Left renal pelvis (tissue), 4 donors: ENCODE measurements at places on chromosomes 7 and 10.
A peak's percentile ranks its signal among the peaks of the same experiment; 100 is the strongest.

DNA sequence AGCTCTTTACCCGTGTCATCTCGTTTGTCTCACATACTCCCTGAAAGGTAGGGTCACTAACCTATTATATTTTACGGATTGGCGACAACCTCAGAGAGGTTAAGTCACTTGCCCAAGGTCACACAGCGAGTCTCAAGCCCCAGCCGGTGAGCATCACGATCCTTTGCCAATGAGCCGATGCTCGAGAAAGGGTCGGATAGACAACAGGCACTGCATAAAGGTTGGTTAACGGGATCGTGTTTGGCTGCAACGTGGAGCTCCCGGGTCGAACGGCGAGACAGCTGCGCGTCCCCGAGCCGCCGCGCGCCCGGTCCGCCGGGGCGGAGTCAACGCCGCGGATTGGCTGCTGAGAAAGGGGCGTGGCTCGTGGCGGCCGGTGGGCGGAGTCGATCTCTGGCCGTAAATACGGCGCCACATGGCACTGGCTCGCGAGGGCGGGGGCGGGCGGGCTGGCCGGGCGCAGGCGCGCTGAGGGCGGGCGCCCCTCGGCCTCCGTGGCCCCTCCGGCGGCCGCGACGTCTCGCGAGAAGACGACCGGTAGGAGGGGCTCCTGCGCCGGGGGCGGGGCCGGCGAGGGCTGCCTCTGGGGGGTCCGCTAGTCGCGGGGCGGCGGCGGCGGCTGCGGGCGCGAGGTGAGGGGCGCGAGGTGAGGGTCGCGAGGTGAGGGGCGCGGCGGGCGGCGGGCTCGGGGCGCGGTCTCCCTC, at the start of gene CHST12:
CHST12 (plus strand) TSS at position 598 of the 704 bp plus-strand sequence. CDS start 29,029 bp downstream, outside the sequence.
- DNase-seq, result peak; percentile 80

GRCh38 chr10:59227136-59227673, 50.8 kb downstream of the PHYHIPL start:
- no peak for DNase-seq

- DNase-seq, result no peak
Observed at GRCh38 chr7:54831644-54832095, 72.7 kb upstream of the SEC61G start.

DNA sequence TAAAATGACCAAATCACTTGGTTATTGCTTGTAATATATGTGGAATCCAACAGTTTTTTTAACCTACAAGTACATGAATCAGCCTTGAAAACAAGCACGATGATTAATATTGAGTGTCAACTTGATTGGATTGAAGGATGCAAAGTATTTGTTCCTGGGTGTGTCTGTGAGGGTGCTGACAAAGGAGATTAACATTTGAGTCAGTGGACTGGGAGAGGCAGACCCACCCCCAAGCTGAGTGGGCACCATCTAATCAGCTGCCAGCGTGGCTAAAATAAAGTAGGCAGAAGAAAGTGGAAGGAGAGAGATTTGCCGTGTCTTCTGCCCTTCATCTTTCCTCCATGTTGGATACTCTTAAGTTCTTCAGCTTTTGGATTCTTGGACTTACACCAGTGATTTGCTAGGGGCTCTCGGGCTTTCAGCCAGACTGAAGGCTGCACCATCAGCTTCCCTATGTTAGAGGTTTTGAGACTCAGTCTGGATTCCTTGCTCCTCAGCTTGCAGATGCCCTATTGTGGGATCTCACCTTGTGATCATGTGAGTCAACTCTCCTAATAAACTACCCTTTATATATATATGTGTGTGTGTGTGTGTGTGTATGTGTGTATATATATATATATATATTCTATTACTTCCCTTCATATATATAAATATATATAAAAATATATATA, 118.4 kb upstream of the WDR11 start:
- DNase-seq, result no peak

GRCh38 chr10:106213493-106213892, 951.0 kb downstream of the SORCS1 start:
- DNase-seq, result no peak

GRCh38 chr7:158567153-158567603, 20.4 kb downstream of the PTPRN2 start:
- DNase-seq, result no peak

DNA sequence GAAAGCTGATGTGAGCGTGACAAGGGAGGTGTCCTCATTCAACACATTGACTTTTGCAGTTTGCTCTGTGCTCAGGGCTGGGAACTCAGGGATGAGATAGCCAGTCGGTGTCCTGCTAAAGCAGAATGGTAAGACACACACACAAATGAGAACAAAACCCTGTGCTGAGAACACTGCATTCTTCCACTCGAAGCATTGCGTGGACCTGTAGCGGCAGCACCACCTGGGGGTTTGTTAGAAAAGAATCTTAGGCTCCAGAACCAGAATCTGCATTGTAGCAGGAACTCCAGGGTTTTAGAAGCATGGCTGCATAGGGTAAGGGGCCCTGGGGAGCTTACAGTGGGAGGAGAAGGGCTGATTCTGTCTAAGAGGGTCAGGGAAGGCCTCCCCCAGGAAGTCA, 21.5 kb upstream of the OGDHL start:
- DNase-seq, result no peak

GRCh38 chr10:132624847-132625471, 87.4 kb downstream of the INPP5A start:
- no peak for DNase-seq

- no peak for DNase-seq
Observed at GRCh38 chr10:25061711-25062449, 45.5 kb downstream of the THNSL1 start.

- no peak for DNase-seq
Observed at GRCh38 chr10:48478980-48479811, 125.7 kb downstream of the ARHGAP22 start.

DNA sequence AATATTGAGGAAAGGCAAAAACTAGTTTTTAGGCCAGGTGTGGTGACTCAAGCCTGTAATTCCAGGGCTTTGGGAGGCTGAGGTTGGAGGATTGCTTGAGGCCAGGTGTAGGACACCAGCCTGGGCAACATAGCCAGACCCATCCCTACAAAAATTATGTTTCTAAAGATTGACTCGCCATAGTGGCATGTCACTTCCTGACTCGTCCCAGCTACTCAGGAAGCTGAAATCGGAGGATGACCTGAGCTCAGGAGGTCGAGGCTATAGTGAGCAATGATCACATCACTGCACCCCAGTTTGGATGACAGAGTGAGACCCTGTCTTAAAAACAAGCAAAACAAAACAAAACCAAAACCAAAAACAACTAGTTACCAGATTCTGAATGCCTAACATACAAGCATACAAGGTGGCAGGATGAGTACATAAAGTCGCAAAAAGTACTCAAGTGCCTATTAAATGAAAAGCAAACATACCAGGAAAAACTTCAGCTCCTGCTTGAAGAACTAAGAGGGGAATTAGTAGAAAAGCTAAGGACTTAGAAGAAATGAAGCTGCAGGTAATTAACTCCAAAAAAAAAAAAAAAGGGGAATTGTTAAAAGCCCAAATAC, 14.1 kb downstream of the ZNF398 start:
- no peak for DNase-seq

GRCh38 chr7:25496476-25497368, 268.4 kb upstream of the NPVF start:
- no peak for DNase-seq

DNA sequence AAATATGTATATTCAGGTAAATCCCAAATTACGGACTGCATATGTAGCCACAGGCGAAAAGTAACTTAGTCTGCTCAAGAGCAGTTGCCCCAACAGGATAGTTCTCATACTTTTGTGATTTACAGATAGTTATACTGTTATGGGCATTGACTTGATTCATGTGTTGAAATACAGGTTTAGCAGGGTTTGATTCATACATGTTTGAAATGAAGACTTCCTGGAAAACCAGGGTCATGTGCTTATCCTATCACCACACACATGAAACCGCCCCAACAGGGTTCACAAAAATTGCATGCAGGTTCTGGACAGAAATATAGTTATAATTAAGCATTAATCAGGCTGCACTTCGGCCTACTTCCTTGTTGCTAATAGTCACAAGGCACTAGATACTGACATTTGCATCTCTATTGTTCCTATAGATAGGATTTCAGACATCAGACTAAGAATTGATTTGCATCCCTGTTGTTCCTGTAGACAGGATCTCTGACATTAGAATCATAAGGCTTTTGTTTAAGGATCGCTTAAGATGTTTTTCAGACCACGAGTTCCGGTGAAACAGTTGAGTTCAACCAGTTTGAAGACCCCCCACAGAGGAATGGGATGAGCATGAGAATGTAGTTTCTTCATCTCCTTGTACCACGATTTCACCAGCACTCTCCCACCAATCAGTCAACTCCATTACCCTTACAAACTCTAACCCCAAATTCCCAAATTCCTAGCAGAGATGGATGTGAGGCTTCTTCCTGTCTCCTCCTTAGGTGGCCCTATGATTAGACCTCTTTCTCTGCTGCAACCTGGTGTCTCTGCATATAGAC, 2.0 kb upstream of the ZNF398 start:
- no peak for DNase-seq

DNA sequence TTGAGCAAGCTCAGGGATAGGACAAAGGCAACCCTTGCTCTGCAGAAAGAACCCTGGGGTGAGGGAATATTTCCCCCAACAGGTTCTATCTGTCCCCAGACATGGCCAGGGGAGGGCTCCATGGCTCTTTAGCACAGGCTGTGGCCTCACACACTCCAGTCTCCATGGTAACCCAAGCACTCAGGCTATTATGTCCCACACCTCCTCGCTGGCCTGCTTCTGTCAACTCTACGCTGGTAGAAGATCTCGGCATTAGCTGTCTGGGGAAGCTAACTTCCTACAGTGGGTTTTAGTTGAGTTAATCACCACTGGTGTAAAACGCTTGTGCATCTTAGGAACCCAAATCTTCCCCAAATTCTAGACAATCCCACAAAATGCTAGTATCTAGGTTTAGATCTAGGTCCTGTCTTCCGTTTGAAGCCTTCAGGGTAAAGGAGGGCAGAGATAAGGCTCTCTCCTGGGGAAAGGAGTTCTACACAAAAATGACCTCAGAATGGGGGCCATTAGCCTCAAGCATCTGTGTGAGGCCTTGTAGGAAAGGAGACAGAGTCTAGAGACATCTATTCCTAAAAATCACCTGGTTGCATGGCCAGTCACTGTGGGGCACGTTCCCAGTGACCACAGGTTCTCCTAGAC, 36.7 kb upstream of the SLIT1 start:
- peak; percentile 32 for DNase-seq

DNA sequence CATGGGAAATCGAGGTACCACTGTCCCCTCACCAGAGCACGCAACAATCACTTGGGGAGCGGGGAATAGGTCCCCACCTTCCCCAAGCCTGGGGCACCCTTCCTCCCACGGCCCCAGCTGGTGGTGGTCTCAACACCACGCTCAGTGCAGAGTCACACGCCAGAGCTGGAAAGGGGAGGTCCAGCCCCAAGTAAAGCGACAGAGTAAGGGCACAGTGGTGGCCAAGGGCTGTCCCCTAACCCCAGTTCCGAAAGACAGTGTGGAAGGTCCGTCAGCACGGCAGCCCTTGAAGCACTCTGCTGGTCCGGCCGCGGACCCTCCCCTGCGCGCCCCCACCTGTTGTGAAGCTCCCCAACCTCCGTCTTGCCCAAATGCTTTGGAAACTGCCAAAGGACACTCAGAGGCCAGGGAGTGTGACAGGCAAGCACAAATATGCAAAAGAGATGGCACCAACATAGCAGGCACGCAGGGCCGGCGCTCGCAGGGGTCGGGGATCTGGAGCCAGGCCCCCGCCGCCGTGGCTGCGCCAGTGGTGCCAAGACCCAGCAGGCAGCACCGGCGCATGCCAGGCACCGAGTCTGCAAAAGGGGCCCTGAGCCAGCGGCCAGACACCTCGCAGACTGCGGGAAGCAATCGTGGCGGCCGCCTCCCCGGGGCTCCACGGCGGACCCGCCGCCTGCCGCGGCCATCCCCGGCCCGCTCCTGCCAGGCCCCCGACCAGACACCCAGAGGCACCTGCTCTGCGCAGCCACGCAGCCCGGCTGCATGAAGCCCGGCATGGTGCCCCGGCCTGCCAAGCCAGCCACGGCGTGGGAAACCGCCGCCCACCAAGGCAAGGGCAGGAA, 51.6 kb upstream of the SRRM3 start:
- DNase-seq, result no peak

DNA sequence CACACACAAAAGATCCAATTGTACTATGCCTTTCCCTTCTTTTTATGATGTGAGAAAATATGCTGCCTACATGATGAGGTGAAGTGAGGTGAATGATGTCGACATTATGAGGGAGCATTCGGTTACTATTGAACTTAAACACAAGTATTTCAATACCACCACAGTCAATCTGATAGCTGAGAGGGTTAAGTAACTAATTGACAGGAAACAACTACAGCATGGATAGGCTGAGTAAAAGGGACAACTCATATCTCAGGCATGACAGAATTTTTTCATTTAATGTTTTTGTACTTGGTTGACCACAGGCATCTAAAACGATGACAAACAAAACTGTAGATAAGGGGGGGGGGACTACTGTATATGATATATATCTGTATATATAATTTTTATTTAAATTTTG, 488.9 kb downstream of the SH2D4B start:
- no peak for DNase-seq

- no peak for DNase-seq
Observed at GRCh38 chr7:69764147-69764546, 165.9 kb downstream of the AUTS2 start.

- no peak for DNase-seq
Observed at GRCh38 chr7:78777829-78778228, 675.6 kb downstream of the MAGI2 start.

DNA sequence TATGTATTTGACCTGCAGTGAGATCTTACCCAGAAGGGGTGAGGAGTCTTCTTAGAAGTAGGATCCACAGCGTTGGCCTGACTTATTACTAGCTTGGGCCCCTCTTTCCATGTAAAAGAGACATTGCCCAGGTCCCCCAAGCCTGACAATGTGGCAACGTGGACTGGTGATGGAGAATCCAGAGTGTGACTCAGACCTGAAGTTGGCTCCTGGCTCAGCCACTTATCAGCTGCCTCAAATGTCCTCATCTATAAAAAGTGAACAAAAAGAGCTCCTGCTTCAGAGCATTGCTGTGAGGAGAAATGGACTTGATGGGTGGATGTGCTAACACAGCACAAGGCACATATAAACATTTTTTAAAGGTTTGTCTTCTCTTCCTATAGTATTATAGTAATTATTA, 35.4 kb upstream of the TECTB start:
- no peak for DNase-seq

DNA sequence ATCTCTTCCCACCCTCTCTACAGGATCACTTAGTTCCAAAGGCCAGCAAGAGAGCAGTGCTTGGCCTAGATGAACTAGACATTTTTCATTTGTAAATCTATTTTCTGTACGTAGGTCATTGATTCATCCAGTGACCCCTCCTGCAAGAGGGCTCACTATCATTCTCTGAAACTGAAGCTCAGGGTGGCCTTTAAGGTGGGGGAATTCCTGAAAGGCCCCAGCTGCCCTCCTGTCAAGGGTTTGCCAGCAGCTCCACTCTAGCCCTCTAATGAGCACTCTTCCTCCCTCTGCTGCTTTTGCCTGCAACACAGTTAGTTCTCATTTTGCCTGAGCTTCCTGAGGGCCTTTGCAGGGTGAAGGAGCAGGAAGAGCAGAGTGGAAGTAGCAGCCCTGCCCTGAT, 41.2 kb downstream of the LRRC18 start:
- no peak for DNase-seq

DNA sequence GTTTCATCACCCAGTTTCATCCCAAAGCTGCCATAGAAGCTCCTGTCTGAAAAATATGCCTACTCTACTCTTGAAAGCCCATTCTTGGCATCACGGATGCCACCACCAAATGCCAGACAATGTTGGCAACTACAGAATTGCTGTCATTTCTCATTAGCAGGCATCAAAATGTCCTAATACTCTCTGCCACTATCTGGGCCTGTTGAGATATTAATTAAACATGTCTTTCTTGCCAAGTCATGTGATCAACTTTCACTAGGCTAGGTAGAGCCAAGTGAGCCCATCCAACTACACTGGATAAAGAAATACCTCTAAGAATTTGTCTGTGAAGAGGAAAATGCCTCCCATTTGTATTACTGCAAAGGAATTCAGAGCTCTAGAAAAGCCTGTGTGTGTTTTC, 1093.3 kb upstream of the C7orf33 start:
- DNase-seq, result no peak
